NCI-H1105 (cell line): ENCODE measurements at places on chromosomes 7 and 10.

GRCh38 chr7:141073641-141074161, at the start of gene TMEM178B:
Gene TMEM178B (plus strand): TSS chr7:141074064.
- peak; percentile 48 for DNase-seq

DNA sequence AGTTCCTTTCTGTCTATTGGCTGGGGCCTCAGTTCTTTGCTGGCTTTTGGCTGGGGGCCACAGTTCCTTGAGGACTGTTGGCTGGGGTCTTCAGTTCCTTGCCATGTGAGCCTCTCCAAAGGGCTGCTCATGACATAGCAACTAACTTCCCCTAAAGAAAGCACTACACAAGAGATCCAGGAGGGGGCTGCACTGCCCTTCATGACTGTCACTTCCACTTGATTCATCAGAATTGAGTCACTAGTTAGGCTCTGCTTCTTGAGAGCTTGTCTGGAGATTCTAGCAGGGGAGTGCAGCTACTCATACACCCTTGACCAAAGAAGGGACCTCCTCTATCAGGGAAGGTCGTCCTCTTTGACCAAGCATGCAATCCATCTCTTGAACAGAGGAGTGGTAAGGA, 38.0 kb upstream of the MKX start:
- DNase-seq: no peak

GRCh38 chr7:108535257-108535656, 9.3 kb upstream of the PNPLA8 start:
- no peak for DNase-seq

DNA sequence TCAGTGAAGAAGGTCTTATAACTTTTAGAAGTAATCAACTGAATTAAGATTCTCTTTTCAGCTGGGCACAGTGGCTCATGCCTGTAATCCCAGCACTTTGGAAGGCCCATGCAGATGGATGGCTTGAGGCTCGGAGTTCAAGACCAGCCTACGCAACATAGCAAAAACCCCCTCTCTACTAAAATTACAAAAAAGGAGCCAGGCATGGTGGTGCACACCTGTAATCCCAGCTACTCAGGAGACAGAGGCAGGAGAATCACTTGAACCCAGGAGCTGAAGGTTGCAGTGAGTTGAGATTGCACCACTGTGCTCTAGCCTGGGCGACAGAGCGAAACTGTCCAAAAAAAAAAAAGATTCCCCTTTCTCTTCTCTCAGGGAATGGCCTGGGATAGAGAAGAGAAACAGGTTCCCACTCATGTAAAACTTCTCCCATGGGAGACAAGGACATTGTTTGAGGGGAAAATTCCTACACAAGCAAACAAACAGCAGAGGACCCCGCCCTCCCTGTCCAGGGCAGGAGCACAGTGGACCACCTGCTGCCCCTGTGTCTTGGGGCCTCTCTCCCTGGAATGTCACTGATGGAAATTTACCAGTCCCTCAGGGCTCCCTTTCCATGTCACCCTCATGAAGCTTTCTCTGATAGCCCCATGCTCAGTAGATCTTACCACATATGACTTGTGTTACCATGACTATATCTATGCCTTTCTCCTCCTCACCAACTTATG, 5.6 kb downstream of the IL2RA start:
- no peak for DNase-seq

- no peak for DNase-seq
Measured at GRCh38 chr10:86944031-86944419, 13.4 kb downstream of the MMRN2 start.

GRCh38 chr10:118629211-118629610, 33.8 kb upstream of the PRLHR start:
- no peak for DNase-seq

- DNase-seq: no peak
Measured at GRCh38 chr10:124257781-124258180, 160.9 kb downstream of the OAT start.

GRCh38 chr10:75403144-75403938, 1.8 kb upstream of the ZNF503 start:
- DNase-seq: peak; percentile 24

DNA sequence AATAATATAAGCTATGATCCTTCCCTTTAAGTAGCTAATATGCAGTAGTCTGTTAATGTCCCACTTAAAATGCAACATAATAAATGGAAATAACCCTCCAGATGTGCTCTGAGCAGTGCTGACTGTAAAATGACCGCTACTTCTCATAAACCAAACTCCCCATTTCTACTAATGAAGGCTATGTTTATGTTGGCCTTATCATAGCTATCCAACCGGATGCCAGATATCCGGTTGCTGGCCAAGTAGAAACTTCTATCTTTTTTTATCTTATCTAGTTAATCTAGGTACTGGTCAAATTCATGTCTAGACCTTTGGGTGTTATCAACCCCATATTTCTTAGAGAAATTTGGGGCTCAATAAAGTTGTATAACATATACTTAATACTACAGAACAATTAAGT, 56.6 kb downstream of the CHRM2 start:
- no peak for DNase-seq

GRCh38 chr7:23590529-23590928, 6.7 kb upstream of the CCDC126 start:
- DNase-seq: no peak

DNA sequence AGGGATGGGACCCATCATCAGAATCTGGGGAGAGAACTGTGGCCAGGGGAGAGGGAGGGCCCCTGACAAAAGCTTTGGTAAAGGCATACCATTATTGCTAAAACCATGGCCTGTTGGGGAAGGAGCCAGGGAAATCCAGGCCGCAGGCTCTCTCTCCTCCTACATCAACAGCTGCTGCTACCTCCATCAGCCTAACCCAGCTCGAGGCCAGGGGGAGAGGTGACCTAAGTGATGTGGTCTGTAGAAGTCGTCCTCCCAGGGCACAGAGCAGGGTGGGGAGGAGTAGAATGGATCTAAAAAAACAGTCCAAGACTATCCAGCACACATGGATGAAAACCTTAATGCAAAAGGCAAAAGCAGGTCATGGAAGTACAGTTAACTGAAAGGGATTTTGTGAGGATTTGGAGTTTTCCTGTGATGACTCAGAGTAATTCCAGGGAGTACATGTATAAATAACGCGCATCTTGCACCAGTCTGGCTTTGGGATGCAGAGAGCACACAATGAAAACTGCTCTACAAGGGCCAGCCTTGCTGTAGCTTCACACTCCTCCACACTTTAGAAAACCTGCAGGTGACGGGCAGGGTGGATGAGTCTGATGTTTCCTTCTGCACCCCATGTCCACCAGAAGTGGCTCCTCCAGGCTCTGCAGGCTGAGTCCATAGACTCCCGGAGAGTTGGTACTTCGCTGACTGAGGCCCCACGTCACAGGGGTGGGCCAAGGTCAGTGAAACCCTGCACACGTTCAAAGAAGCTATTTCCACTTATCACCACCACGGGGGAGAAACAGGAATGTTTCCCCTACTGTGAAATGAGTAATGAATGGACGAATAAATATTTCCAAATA, 38.5 kb upstream of the MSMB start:
- no peak for DNase-seq
